ENCODE measurements at places on chromosomes 1 and 21.

DNA sequence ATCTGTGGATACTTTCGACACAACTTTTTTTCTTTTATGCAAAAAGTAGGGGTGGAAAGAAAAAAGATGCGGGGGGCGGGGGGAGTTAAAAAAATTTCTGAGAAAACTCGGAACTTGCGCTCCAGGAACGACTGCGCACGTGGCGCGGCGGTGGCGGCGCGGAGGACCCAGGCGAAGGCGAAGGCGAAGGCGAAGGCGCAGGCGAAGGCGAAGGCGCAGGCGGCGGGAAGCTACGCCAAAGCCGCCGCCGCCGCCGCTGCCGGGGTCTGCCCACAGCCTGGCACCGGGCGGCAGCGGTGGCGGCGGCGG, 208 bp upstream of the BARHL2 start:
- DNase-seq: no peak

- no peak for DNase-seq
Observed at GRCh38 chr1:184199438-184200085, 148.0 kb downstream of the TSEN15 start.

GRCh38 chr1:5814046-5814619, 178.1 kb downstream of the NPHP4 start:
- DNase-seq: no peak

GRCh38 chr1:165928075-165928731, 100.8 kb downstream of the UCK2 start:
- peak; percentile 24 for DNase-seq

DNA sequence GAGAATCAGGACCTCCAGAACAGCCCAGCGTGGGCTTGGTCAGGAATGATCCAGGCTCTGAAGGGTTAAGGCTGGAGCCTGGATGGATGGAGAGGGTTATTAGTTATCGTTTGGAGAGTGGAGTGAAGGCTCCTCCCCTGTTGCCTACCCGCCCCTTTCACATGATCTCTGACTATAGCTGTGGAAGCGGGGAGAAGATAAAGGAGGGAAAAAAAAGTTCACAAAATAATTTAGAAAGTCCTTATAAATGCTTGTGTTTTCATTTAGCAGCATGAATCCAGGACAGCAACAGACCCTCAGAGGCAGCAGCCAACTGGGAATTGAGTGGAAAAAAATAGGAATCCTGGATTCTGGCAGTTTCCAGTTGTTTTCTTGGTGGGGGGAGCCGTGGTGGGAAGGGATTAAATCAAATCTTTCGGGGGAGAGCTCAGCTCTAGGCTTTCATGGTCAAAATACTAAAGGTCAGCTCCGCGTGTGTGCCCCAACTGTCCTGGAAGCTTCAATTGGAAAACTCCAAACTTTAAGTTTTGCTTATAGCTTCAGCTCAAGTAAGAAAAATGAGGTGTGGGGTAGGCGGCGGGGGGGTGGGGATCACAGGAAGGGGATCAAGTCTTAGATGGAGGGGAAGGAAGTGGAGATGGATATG, 595 bp upstream of the DDR2 start:
- no peak for DNase-seq

- no peak for DNase-seq
Observed at GRCh38 chr1:225977937-225978748, 21.0 kb downstream of the SDE2 start.

DNA sequence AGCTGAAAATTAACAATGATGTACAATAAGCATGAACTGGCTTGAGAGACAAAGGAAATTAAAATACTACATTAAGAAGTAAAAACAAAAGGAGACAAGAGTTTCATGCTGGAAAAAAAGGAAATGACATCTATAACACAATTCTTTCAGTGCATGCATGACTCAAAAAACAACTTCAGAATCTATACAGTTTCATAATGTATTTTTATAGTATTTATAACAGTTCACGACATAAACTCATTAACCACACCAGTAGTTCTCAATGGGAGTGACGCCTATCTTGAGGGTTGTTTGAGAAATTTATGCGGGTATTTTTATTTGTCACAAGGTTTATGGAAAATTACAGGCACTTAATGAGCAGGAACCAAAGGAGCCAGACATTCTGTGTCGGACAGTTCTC, 168.5 kb downstream of the SMYD3 start:
- DNase-seq: no peak

GRCh38 chr1:202860744-202861419, 28.1 kb downstream of the RABIF start:
- DNase-seq: no peak

DNA sequence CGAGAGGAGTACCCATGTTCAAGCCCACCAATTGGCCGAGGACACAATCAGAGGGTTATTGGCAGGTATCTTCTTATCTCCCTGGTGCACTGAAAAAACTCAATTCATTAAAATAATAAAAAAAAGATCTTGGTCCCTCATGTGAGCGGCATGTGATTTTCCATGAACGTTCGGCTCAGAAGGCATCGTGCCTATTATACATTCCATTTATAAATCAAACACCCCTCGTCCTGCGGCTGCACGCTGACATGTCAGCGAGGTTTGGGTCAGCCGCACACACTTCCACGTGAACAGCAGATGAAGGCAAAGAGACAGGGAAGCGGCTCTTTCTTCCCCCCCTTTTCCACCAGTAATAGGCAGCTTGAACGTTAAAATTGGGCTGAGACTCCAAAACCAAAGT, 31.3 kb upstream of the SMYD2 start:
- no peak for DNase-seq

DNA sequence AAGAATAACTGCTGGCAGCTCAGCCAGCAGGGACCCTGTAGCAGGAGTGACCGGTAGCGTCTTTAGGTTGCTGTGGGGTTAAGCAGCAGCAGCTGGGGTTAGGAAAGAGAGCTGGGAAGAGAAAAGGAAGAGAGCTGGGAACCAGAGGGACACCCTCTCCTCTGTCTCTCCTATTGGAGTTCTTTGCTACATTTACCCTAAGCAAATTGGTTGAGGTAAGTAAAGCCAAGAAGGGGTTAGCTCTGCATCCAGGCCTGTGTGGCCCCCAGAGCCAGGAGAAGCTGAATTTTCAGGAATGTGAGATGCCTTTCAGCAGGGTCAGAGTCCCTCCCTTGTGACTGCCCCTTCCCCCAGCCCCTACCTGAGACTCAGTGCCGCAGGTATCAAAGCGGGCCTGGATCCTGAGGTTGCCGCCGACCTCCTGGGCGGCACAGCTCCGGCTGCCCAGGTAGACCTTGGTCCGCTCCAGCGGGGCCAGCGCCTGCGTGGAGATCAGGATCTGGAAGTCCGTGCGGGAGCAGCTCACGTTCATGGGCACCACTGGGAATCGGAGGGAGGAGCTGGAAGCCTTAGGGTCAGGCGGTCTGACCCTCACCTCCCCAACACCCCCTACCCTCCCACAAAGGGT, 16.4 kb downstream of the CDCP2 start:
- no peak for DNase-seq

GRCh38 chr1:102032534-102032933, 35.8 kb upstream of the OLFM3 start:
- DNase-seq: no peak

- peak; percentile 15 for DNase-seq
Observed at GRCh38 chr1:84998642-84999280, 1.8 kb upstream of the MCOLN2 start.

DNA sequence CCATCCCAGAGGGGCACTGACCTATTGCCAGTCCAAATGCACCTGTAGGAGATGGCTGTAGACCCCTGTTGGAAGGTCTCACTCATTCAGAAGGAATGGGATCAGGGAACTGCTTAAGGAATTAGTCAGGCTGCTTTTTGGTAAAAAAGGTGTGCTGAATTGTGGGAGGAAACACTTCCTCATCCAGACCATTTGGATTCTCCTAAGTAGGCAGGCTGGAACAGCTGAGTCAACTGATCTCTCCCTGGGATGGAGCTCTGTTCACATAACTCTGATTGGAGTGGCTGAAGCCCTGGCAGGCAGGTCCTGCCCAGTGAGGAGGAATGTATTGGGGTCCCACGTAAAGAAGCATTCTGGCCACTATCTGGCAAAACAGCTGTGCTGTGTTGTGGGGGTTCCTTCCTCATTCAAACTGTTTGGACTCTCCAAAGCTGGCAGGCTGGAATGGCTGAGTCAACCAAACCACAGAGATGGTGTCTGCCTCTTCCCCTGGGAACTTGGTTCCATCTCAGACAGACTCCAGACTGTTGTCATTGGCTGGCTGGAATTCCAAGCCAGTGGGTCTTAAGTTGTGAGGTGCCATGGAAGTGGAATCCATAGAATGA, 70.7 kb upstream of the PDC start:
- peak; percentile 53 for DNase-seq

- DNase-seq: no peak
Observed at GRCh38 chr1:9149837-9150581, 21.1 kb upstream of the GPR157 start.

DNA sequence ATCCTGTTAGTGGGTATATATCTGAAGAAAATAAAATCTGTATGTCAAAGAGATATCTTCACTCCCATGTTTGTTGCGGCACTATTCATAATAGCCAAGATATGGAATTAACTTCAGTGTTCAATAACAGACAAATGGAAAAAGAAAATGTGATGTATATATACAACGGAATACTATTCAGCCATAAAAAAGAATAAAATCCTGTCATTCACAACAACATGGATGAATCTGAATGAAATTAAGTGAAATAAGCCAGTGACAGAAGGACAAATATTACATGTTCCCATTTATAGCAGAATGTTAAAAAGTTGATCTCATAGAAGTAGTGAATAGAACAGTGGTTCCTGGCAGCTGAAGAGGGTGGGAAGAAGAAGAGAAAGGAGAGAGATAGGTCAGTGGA, 239.1 kb upstream of the RUNX1 start:
- no peak for DNase-seq

GRCh38 chr1:17119773-17120480, 676 bp upstream of the PADI2 start:
- DNase-seq: no peak

- DNase-seq: peak; percentile 32
Observed at GRCh38 chr1:247054992-247055415, 23.6 kb downstream of the ZNF670 start.

GRCh38 chr1:228393811-228394570, 12.6 kb downstream of the TRIM11 start:
- DNase-seq: no peak

- no peak for DNase-seq
Observed at GRCh38 chr1:43843684-43844083, 89.9 kb upstream of the ARTN start.

DNA sequence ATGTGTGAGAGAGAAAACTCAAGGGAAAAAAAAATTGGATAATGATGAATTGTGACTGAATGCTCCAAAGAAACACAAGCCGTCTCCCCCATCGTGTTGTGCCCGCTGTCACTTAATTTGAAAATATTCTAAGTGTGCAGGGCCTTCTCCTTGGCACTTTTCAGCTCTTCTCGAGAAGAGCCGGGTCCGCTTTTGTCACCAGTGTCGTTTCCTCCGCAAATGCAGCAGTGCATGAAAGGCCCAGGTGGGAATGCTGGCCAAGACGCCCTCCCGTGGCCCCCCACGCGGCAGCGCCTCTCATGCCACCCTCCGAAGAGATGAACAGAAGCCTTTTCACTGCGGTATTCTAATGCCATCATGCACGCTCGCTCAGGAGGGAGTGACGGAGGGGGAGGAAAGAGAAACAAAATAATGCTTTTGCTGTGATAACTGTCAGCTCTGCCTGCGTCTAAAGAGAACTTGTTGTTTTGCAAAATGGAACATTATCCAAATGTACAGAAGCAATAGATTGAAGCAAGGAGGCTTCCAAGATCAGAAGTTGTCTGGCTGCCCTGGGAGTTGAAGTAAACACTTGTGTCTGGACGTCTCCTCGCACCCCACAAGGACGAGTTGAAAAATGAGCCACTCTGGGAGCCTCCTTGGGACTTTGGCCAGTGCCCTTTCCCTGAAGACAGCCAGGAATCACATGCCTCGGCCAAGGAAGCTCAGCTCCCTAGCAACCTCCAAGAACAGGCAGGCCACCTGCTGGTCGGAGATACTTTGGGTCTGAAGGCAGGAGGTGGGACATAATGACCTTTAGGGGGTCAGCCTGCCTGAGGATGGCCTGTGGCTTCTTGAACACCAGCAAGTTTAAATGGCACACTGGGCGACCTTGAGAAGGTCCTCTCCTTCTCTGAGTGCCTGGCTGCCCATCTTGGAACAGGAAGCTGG, 166.1 kb upstream of the ZC3H12A start:
- DNase-seq: no peak

DNA sequence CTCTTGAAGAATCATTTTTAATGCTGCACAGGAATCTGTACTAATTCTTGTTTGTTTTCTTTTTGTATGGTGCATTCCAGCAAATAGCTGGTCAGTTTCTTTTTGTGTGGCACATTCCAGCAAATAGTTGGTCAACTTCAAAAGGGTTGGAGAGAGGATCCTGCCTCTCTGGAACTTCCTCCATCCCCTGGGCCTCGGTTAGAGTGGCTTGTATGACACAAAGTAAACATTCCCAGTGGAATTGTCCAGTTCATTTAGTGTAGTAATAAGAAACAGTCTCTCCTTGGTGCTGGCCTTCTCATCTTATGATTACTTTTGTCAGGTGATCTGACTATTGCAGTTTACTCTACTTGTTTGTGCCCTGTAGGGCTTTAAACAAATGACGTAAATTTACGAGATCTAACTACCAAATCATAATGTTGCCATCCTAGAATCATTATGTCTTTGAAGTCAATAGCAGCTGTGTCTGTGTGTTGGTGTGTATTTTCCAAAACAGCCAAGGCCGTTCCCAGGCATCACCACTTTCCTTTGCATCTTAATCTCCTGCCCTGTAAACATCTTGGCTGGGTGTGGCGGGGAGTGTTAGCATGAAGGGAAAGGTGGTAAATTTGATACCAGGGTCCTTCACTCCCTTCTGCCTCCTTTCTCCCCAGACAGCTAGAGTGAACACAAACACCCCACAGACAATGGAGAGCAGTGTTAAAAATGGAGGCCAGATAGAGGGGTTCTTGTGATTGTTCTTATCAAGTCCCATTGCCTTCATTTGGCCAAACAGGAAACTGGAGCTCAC, 77.9 kb downstream of the CDC7 start:
- DNase-seq: no peak

DNA sequence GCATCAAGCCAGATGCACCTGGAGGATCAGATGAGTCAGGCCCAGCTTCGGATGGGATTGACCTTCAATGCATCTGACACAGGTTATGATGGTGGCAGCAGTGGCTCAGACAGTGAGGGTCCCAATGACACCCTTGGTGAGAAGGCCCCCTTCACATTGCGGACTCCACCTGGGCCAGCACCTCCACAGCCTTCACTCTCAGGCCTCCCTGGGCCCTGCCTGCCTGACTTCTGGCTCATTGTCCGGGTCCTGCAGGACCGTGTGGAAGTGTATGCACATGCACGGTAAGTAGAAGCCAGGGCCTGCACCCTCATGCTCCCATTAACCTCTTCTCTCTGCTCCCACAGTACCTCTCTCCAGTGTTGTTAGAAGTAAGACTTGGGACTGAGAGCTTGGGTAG, 20.8 kb downstream of the HYI start:
- DNase-seq: no peak

GRCh38 chr21:29939104-29939923, 482 bp downstream of the GRIK1 start:
- DNase-seq: no peak

DNA sequence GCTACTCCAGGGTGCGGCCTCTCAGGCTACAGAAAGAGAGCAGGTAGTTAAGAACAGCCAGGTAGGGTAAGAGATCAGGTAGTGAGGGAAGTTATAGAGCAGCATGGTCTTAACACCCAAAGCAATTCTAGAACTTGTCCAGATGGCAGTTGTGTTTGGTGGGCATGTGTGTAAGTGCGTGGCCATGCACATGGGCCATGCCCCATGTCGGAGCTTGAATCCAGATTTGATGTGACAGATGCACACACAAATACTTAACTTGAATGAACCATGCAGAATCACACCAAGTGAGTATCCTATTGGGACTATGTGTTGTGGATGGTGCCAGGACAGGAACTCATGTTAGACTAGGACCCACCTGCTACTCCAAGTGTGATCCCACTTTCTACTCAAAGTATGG, 145.7 kb upstream of the HMGB4 start:
- no peak for DNase-seq
